Activated CD4-positive, alpha-beta memory T cell treated with anti-CD3 and anti-CD28 coated beads for 36 hours (primary cell): ENCODE measurements at places on chromosomes 6 and 20. TPM values are rescaled to one million over a fixed set of nuclear protein-coding genes. Genes with fewer than 3 reads are reported as not detected.

Gene BPI
- not detected for total RNA-seq

Gene RIPPLY2
- not detected for total RNA-seq

Gene MGME1
- total RNA-seq: 34.7 TPM

Gene SLC2A10
- not detected for total RNA-seq

Gene BHLHE23
- total RNA-seq: not detected

Gene TUBB2A
- 4.6 TPM for total RNA-seq

Gene BTN1A1
- not detected for total RNA-seq

Gene GLP1R
- not detected for total RNA-seq

Gene GSTA3
- not detected for total RNA-seq

DNA sequence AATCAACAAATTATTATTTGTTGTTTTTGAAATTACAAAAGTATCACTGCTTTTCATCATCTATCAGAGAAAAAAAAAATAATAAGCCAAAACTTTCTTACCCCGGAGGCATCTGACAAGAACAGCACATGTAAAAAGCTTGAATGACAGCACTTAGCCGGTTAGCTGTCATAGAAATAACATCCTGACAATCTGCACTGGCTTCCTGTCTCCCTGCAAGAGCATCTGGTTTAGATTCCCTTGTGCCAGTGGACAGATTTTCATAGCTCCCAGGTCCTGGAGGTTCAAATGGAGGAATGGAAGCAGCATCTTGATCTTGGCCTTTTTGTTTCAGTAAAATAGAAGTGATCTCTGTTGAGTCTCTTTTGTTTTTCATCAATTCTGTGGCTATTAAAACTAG, 74.8 kb downstream of the HACE1 start:
- peaks cover 24% of the 10 kb centered on the region for H3K36me3 ChIP-seq
- no peak for DNase-seq
- no peak overlapping the region for H3K27ac ChIP-seq
- peaks cover 24% of the 10 kb centered on the region for H3K4me1 ChIP-seq
- no peaks in the 10 kb centered on the region for H3K27me3 ChIP-seq

GRCh38 chr6:125748406-125749172, 843 bp upstream of the HEY2 start:
- no peak for DNase-seq
- peaks cover 70% of the 10 kb centered on the region for H3K27me3 ChIP-seq
- H3K4me3 ChIP-seq: peak overlapping the region; percentile 79
- H3K36me3 ChIP-seq: no peaks in the 10 kb centered on the region
- H3K4me1 ChIP-seq: peaks cover 29% of the 10 kb centered on the region
- H3K27ac ChIP-seq: no peak overlapping the region

DNA sequence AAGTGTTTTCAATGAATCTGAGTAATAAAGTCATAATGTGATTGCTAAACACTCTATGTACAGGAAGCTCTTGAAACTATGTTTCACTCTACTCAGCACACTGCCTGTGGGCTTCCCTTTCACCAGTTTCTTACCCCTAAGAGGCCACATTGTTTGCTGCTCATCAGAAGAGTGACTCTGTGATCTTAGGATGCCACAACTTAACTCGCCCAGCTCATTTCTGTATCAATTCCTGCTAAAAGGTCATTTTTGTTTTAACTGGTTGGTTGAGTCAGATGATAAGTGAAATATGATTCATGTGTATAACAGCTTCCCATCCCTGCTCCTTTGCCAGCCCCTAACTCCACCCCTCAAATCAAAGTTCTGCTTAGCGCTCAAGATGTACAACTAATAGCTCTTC, 9.8 kb upstream of the NDUFAF4 start:
- peak overlapping the region; percentile 21 for H3K27ac ChIP-seq
- peaks cover 26% of the 10 kb centered on the region for H3K4me1 ChIP-seq
- no peak overlapping the region for H3K4me3 ChIP-seq
- H3K27me3 ChIP-seq: peaks cover 34% of the 10 kb centered on the region
- DNase-seq: peak; percentile 75

GRCh38 chr6:129890701-129891100, 29.6 kb upstream of the TMEM244 start:
- no peak for DNase-seq
- H3K4me1 ChIP-seq: peaks cover 5% of the 10 kb centered on the region
- H3K27ac ChIP-seq: no peak overlapping the region
- no peaks in the 10 kb centered on the region for H3K36me3 ChIP-seq
- no peaks in the 10 kb centered on the region for H3K27me3 ChIP-seq

DNA sequence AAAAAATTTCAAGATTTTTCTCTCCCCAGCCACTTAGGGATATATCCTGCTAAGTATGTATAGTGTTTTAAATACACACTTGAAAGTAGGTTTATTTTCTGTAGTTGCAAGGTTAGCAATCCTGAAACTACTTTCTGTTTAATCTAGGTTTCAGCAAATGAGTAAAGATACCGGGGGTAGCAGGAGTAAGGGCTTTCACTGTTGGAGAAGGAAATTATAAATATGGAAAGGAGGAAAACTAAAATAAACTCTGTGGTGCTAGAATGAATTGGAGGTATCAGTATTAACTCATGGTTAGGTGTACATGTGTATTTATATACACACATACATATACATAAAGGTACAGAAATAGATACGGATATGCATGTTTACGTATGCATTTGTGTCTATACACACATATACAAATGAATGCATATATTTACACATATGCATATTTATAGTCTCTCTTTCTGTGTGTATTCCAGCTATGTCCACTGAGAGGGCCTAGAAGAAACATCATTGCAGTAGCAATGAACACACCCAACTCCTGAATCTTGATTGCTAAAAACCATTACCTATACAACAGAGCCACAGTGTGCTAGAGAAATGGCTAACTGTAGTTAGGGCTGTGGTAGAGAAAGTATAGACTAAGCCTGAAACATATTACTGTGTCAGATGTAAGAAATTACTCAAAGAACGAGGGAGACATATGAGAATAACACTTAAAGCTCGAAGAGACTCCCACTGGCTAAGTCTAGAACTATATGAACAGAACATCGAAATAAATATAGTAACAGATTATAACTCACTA, 95.9 kb upstream of the EMILIN3 start:
- H3K4me3 ChIP-seq: no peak overlapping the region
- peaks cover 13% of the 10 kb centered on the region for H3K4me1 ChIP-seq

GRCh38 chr6:149924933-149925252, 2.0 kb upstream of the RAET1G start:
- no peaks in the 10 kb centered on the region for H3K36me3 ChIP-seq
- no peak overlapping the region for H3K4me3 ChIP-seq
- peaks cover 26% of the 10 kb centered on the region for H3K4me1 ChIP-seq
- H3K27ac ChIP-seq: no peak overlapping the region
- H3K27me3 ChIP-seq: peaks cover 83% of the 10 kb centered on the region

DNA sequence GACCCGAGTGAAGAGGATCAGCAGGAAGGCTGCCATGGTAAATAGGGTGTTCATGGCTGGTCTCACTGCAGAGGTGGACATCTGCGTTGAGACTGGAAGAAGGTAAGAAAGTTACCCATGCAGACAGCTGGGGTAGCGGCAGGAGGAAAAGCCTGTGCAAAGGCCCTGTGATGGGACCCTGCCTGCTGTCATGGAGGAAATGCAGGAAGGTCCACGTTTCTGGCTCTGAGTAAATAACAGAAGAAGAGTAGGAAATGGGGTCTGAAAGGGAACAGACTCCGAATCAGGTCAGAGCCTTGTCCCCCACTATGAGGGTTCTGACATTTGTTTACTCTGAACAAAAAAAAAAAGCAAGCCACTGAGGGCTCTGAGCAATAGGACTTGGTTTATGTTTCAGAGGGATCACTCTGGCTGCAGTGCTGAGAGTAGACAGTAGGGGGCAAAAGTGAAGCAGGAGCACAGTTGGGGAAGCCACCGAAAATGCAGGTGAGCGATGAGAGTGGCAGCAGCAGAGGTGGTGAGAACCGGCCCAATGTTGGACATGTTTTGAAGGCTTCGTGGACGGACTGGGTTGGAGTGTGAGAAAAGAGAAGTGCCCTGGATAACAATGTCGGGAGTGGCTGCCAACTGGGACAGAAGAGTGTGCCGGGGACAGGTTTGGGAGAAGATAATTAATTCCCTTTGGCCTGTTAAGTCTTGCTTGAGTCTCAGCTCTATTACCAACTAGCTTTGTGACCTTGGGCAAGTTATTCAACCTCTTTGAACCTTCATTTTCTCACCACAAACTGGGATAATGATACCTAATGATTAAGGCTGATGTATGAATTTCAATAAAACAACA, 57.9 kb upstream of the MAP7 start:
- H3K36me3 ChIP-seq: peaks cover 12% of the 10 kb centered on the region
- DNase-seq: peak; percentile 90
- H3K27ac ChIP-seq: no peak overlapping the region
- no peaks in the 10 kb centered on the region for H3K27me3 ChIP-seq

- H3K27ac ChIP-seq: peak overlapping the region; percentile 86
- peaks cover 12% of the 10 kb centered on the region for H3K4me1 ChIP-seq
- peak overlapping the region; percentile 90 for H3K4me3 ChIP-seq
These were observed 19.2 kb upstream of the SCP2D1 start for GRCh38 chr20:18794428-18794787.

GRCh38 chr6:159836718-159837490, 36.8 kb downstream of the PNLDC1 start:
- H3K36me3 ChIP-seq: no peaks in the 10 kb centered on the region
- H3K4me3 ChIP-seq: no peak overlapping the region
- H3K27me3 ChIP-seq: no peaks in the 10 kb centered on the region
- H3K27ac ChIP-seq: no peak overlapping the region

DNA sequence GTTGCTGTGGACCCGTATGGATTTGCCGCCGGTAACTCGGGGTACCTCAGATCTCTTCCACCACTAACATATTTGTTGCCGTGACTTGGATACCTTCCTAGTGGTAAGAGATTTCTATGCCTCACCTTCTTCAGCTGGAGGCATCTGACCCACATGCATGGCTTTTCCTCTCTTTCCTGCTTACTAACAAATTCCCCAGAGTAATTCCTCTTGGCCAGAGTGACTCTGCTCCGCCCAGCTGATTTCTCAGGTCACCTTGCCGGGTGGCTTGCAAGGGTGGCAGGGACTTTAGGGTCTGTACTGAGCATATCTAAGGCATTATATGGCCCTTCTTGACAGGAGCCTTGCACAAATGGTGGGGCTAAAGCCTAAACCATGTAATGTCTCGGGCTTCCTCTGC, 38.2 kb downstream of the FAM184A start:
- H3K27ac ChIP-seq: no peak overlapping the region
- no peak overlapping the region for H3K4me3 ChIP-seq
- H3K4me1 ChIP-seq: peaks cover 13% of the 10 kb centered on the region
- H3K27me3 ChIP-seq: no peaks in the 10 kb centered on the region

DNA sequence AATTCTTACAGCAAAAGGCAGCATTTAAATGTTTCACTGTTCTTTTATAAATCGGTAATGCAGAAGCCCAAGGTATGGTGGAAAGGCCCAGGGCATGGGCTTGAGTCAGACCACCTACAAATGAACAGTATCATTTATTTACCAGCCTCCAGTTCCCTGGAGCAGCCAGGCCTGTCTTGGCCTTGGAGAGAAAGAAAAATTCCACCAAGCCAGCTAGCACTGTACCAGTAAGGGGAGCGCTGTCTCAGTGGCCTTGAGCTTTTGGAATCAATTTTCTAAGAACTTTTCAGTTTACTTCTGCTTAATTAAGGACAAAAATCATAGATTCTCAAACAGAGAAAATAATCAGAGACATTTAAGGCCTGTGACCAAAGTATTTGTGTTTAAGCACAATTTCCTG, 12.3 kb downstream of the NAPB start:
- no peak overlapping the region for H3K4me3 ChIP-seq
- peaks cover 1% of the 10 kb centered on the region for H3K36me3 ChIP-seq
- H3K27me3 ChIP-seq: no peaks in the 10 kb centered on the region
- H3K27ac ChIP-seq: no peak overlapping the region
- H3K4me1 ChIP-seq: peaks cover 25% of the 10 kb centered on the region
- DNase-seq: no peak

DNA sequence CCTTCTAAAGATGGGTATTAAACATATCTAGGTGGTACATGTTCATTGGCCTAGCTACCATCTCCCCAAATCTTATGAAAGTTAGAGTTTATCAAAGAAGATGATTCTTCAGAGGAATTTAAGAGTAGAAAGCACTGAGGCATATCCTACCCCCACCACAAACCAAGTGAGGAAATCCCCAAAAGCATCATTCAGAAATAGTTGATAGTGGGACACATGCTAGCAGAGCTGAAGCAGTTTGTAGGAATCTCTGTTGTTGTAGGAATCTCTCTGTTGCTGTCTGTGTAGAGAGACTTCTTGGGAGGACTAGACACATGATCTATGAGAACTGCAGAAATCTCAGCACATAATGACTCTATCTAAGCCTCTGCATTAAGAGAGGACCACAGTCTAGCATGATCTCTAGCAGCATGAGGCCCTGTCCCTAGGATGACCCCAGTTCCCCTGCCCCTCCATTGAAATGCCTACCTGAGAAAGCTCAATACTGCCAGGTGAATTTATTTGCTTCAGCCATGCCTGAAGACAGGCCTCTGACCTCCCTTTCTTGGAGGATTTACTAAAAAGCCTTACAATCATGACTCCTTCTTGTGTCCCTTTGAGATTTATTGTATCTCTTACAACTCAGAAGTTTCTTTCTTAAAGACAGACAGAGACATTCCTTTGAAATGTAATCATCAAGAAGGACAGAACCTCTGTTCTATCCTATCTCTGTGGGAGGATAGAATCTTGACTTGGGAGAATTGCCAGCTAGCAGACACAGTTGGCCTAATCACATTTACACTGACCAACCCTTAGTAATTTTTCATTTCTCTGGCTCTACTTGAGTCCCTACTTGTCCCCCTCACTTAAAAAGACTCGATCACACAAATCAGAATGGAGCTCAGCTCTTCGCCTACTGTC, 582.4 kb downstream of the PHF3 start:
- no peak overlapping the region for H3K27ac ChIP-seq
- H3K4me1 ChIP-seq: no peaks in the 10 kb centered on the region
- DNase-seq: no peak
- no peaks in the 10 kb centered on the region for H3K36me3 ChIP-seq
- no peaks in the 10 kb centered on the region for H3K27me3 ChIP-seq

- H3K36me3 ChIP-seq: no peaks in the 10 kb centered on the region
- peaks cover 11% of the 10 kb centered on the region for H3K27me3 ChIP-seq
- H3K27ac ChIP-seq: no peak overlapping the region
- DNase-seq: no peak
These were observed 469.5 kb downstream of the QKI start for GRCh38 chr6:163883984-163884383.

DNA sequence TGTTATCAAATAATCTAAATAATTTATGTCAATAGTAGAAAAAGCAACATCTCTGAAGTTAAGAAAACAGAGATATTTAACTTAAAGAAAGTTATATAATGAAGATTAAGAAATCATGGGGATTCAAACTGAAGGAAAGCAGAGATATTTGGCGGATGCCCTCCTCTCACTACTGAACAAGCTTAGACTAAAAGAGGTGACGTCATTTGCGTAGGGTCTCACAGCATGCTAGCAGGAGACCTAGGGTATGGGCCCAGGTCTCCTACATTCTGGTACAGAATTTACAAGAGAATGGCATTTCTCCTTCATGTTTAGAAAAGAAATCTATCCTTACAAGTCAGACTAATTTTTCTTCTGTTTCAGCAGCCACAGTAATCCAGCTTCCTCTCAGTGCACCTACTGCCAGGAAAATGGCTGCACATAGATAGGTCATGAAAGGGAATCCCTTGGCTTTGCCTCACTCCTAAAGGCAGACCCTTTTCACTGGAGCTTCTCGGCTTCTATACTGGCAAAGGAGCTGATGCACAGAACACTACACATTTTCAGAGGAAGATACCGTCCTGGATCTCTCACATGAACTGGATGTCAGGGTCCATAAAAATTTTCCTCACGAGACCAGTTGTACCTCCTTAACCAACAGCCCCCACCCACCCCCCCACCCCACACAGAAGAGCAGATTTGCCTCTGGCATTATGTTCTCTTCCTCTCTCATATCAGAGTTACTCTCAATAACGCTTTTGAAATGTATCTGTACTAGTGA, 41.8 kb upstream of the DST start:
- no peaks in the 10 kb centered on the region for H3K36me3 ChIP-seq
- no peaks in the 10 kb centered on the region for H3K27me3 ChIP-seq
- no peak overlapping the region for H3K27ac ChIP-seq
- H3K4me1 ChIP-seq: no peaks in the 10 kb centered on the region

- peaks cover 3% of the 10 kb centered on the region for H3K27me3 ChIP-seq
- DNase-seq: no peak
- H3K4me3 ChIP-seq: no peak overlapping the region
These were observed 8.7 kb downstream of the CST3 start for GRCh38 chr20:23629017-23629541.
